Activated CD4-positive, alpha-beta T cell treated with anti-CD3 and anti-CD28 coated beads, Interleukin-2, amount 50 U/mL, for 24 hours (primary cell): ENCODE measurements at places on chromosomes 6 and 20.

GRCh38 chr6:154907291-154907690 lies 87.8 kb upstream of the TIAM2 start:
- no peak for DNase-seq

- DNase-seq: no peak
Observed at GRCh38 chr6:132830334-132830751, 16.0 kb downstream of the RPS12 start.

DNA sequence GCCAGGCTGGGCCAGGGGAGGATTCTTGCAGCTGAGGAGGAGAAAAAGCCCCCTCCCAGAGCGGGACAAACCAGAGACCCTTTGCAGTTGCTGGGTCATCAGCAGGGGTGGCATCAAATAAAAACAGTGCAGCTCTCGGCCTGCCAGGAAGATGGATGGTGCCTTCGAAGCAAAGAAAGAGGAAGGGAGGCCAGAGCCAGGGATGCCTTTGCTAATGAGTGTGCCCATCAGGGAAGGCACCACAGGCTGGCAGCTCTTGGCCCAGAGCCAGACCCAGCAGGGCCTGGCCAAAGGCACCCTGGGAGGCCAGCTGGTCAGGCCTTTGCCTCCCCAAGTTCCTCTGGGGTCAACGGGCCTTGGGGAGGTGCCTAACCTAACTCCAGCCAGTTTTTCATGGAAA lies 26.3 kb upstream of the ZNF318 start:
- no peak for DNase-seq

GRCh38 chr6:35008858-35009257 lies 119.8 kb downstream of the ANKS1A start:
- DNase-seq: no peak

- DNase-seq: no peak
Observed at GRCh38 chr20:34078540-34078939, 33.5 kb downstream of the EIF2S2 start.
